ENCODE measurements at places on chromosomes 16 and 17.

DNA sequence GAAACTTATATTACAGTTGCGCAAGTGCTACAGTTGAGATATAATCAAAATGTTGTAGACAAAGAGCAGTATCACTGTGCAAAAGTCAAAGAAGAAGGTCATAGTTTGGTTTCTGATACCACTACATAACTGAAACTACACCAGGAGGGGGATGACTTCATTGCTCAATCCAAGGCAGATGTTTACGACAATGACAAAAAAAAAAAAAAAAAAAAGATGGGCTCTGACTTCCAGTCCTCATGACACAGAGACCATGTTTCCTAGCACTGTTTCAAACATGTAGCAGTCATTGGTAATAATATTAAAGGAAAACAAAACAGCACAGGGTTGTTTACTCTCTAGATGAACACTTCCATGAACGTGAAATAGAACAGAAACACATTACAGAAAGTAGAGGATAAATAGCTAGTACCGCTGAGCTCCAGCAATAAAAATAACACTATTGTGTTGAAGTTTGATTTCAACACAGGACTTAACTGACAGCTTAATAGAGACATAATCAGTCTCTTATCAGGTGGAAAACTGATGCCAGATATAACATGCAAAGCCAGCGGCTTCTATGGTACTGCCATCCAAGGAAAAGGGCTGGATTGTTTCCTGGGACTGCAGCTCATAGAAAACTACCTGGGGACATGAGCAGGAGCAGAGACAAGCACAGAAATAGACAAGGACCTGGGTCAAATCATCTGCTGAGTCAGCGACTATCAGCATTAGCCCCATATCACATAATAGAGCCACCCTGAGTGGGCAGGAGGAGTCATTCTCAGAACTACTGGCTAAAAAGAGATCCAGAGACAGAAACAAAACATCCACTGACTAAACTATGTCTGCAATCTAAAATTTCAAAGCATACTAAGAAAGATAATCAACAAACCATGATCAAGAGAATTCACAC is 463.6 kb upstream of the SOX9 start:
- DNase-seq = peak; percentile 10

DNA sequence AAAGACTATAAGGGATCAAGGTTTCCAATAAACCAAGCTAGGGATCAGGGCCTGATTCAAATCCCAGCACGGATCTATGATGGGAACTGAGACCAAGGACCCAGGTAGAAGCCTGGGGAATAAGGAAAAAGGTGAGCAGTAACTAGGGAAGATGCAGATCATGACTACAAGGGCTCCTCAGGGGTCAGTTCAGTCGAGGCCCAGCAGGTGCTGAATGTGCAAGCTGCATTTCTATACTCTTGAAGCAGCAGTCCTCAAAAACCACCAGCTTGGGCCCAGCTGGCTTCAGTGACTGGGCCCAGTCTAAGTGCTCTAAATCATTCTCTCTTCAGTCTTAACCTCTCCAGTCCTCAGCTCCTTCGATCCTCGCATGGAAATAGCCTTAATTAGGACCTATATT is 228.8 kb upstream of the AXIN2 start:
- DNase-seq = no peak

DNA sequence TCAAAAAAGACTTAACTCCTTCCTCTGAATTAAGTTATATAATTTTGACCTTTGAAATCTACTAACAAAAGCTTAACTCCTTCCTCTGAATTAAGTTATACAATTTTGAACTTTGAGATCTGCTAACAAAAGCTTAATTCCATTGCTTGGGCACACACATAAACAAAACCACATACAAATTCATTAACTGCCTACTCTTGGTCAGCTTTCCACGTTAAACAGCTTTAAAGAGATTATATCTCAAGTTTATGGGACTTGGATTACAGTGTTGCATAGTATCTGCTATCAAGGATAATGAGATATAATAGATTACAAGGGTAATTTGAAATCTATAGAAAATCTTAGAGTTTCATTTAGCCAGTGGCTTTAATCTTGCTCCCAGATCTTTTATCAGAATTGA is 23.5 kb downstream of the COX10 start:
- DNase-seq = no peak

DNA sequence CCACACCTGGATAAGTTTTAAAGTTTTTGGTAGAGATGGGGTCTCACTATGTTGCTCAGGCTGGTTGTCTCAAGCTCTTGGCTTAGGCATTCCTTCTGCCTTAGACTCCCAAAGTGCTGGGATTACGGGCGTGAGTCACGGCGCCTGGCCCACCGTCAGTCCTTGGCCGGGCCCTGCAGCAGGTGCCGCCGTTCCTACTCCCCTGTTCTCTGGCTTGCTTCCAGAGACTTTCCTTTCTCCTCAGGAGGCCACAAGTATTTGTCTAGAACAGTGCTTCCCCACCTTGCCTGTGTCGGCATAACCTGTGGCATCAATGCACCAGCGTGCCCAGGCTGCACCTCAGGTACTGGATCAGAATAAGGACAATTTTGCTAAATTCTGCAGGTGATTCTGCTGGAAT is 3.0 kb upstream of the MGAT5B start:
- DNase-seq = no peak

DNA sequence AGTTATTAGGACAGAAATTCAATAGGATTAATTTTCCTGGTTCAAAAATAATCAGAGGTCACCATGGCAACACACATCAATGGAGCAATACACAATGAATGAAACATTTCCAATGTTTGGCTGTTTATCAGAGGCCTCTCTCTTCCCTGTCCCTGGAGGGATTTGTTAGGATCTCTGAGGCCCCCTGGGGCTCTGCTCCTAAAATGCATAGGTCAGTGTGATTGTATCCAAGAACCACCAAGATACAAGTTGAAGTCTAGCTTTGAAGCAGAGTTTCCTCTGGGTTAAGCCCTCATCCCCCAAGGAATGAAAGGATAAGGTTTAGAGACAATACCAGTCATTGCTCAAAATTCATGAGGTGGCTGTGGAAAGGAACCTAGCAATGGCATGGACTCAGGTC is 561.2 kb upstream of the C16orf82 start:
- no peak for DNase-seq

DNA sequence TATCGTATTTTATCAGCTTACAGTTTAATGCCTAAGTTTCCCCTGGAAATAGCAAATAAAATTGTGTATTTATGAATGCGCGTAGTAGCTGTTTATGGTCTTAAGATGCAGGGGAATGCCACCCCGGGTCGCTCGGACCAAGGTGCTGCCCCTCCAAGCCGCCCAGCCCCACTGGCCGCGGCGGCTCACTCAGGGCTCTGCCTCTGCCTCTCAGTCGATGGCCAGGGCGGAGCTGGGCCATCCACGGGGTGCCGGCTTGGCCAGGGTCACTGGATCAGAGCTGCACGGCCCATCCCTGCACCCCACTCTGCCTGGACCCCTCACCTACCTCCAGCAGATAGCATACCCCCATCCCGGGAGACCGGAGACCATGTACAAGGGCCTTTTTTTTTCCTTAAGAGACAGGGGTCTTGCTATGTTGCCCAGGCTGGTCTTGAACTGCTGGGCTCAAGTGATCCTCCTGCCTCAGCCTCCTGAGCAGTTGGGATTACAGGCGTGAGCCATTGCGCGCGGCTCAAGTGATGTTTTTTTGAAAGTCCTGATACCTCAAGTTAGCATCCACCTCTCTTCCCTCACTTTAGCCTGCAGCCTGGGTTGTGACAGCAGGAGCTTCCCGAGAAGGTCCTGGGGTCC is 11.0 kb downstream of the PRSS27 start:
- DNase-seq = no peak

DNA sequence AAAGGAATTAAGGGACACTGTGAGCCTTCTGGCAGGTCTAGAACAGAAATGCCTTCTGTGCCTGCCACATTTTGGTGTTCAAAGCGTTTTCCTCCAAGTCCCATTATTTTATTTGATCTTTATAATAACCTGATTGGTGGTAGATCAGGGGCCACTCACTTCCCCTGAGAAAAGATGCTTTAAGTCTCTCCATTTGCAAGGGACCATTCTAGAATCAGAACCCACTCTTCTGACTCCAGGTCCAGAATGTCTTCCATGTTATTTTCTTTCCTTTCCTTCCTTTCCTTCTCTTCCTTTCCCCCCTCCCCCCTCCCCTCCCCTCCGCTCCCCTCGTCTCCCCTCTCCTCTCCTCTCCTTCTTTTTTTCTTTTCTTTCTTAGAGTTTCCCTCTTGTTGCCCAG is 19.3 kb upstream of the CDC42EP4 start:
- DNase-seq = no peak

GRCh38 chr17:76569607-76570279 is 15.9 kb downstream of the ST6GALNAC2 start:
- no peak for DNase-seq

DNA sequence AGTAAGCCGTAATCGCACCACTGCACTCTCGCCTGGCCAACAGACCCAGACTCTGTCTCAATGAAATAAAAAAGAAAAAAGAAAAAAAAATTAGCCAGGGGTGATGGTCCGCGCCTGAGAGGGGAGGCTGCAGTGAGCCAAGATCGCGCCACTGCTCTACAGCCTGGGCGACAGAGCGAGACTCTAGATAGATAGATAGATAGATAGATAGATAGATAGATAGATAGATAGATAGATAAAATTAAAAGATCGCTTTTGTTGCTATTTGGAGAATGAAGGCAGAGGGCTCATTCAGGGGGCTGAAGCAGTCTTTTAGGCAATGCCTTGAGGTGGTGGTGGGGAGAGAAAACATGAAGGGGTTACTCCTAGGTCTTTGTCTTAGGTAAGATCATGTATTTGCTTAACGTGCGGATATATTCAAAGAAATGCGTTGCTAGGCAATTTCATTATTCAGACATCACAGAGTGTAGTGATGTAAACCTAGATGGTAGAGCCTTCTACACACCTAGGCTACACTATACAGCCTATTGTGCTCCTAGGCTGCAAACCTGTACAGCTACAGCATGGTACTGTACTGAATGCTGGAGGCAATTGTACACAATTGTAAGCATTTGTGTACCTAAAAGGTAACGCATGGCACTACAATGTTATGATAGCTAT is 4.3 kb upstream of the HES7 start:
- DNase-seq = no peak

- no peak for DNase-seq
Measured at GRCh38 chr17:12859520-12859919, 70.2 kb downstream of the ARHGAP44 start.

DNA sequence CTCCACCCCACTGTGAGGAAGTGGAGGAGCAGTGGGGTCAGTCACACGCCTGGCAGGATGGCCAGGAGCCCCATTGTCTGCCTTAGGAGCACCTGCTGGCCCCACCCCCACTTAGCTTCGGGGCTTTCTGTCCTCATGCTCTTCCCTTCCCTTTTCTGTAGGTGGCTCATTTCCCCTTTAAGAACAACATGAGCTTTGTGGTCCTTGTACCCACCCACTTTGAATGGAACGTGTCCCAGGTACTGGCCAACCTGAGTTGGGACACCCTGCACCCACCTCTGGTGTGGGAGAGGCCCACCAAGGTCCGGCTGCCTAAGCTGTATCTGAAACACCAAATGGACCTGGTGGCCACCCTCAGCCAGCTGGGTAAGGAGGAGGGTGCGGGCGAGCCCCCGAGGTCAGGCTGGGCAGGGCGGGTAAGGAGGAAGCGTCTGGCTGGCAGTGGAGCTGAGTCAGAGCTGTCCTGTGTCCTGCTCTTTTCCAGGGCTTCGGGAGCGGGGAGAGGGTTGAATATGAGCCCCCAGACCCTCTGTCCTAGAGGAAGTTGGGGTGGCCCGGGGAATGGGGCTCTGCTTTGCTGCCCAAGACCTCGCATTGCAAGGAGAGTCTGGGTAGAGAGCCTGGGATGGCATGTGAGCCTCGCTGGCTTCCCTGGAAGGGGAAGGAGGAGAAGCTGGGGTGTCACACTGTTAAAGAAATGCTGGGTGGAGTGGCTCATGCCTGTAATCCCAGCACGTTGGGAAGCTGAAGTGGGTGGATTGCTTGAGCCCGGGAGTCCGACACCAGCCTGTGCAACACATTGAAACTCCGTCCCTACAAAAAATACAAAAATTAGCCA is 9.2 kb upstream of the SERPINF1 start:
- peak; percentile 68 for DNase-seq

DNA sequence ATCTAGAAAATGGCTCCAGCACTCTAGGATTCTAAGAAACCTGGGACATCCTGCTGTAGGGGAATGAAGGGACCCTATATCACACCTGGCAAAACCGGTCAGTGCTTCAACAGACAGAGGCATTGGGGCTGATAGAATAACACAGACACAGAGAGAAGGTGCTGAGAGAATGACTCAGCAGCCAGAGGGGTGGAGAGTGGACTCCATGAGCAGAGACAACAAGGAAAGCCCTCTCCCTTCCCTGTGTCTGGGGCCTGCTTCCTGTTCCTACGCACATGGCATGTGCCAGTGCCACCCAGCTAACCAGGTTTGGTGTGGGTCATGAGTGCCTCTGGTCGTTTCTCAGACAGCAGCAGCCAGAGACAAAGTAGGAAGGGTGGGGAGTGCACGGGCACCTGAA is 140.3 kb downstream of the CCT6B start:
- peak; percentile 21 for DNase-seq

- DNase-seq = no peak
Measured at GRCh38 chr17:40541060-40541872, 24.0 kb downstream of the CCR7 start.

- DNase-seq = peak; percentile 92
Measured at GRCh38 chr17:73291260-73291801, 20.5 kb downstream of the CDC42EP4 start.

DNA sequence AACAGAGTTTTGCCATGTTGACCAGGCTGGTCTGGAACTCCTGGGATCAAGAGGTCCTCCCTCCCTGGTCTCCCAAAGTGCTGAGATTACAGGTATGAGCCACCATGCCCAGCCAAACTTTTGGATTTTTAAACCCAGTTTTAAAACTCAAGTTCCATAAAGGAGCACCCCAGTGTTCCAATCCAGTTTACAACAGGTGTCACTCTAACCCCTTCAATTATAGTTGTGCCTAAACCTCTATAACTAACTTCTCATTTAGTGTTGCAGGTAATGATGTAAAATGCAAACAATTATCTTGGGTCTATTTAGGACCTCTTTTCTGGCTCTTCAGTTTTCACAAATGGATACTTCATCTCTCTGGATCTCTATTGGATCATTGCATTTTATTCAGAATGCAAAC is 7.8 kb upstream of the ADAP2 start:
- no peak for DNase-seq
